ENCODE measurements at places on chromosomes 7 and 10.

DNA sequence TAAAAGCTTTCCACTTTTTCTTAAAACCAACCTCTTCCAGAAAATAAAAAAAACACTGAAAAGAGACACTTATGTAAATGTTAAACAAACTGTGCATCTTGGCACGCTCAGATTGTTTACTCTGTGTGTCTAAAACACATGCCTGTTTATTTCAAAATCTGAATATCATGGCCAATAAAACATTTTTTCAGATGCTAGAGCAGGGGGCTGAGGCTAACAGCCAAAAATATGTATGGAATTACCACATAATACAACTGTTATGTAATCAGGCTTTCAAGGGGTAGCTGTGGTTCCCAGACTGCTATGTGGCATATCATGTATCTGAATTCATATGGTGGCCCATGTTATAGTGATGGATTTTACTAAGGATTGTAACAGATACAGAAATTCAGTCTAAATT, 130.4 kb downstream of the HIBADH start:
- DNase-seq: no peak

GRCh38 chr10:50421026-50421719, 169.9 kb upstream of the ASAH2 start:
- DNase-seq: no peak

DNA sequence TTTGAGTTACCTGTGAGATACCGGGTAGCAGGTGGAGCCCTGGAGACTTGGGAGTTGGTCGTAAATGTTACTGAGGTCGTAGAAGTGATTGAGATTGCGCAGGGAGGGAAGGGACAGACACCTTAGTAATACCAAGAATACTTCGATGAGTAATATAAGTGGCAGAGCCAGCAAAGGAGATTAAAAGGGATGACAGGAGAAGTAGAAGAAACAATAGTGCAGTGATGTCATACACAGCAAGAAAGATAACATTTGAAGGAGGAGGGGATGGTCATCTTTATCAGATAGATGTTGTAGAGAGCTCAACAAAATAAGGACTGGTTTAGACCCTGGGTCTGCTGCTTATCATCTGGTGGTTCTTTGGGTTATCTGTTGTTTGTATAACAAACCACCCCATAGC, 5.0 kb downstream of the BCCIP start:
- DNase-seq: no peak

DNA sequence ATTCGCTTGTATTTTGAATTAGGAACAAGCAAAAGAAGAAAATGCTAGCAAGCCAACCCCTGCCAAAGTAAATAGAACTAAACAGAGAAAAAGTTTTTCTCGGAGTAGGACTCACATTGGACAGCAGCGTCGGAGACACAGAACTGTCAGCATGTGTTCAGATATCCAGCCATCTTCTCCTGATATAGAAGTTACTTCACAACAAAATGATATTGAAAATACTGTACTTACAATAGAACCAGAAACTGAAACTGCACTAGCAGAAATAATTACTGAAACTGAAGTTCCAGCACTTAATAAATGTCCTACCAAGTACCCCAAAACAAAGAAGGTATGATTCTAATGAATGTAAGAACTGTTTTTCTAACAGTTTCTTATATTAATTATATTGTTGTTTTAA, 87.9 kb downstream of the KMT2E start:
- no peak for DNase-seq

DNA sequence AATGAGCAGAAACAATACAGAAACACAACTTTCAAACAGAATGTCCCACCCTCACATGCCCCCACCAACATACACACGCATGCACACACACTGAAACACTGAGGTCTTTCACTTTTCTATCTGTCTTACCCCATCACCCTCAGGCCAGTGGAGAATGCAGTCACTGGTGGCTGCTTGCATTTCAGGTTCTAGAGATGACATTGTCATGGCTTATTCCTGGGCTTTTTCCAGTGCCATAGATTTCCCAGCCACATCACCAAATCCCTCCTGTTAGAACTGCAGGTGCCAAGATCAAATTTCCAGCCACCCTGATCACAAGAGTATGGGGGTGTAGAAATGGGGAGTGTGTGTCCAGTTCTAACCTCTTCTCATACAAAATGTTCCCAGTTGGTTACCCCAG, 68.4 kb downstream of the CACNA2D1 start:
- DNase-seq: no peak

GRCh38 chr10:97019213-97019844, 166.4 kb downstream of the SLIT1 start:
- DNase-seq: no peak

GRCh38 chr10:119668461-119668860, 17.3 kb downstream of the BAG3 start:
- DNase-seq: no peak

GRCh38 chr10:99827936-99828335, 45.5 kb downstream of the ABCC2 start:
- no peak for DNase-seq

GRCh38 chr7:103781409-103781808, 208.0 kb downstream of the RELN start:
- no peak for DNase-seq

GRCh38 chr7:90690159-90690858, 94.2 kb downstream of the CDK14 start:
- DNase-seq: no peak

- DNase-seq: no peak
Measured at GRCh38 chr10:75672111-75672671, 240.8 kb downstream of the LRMDA start.

DNA sequence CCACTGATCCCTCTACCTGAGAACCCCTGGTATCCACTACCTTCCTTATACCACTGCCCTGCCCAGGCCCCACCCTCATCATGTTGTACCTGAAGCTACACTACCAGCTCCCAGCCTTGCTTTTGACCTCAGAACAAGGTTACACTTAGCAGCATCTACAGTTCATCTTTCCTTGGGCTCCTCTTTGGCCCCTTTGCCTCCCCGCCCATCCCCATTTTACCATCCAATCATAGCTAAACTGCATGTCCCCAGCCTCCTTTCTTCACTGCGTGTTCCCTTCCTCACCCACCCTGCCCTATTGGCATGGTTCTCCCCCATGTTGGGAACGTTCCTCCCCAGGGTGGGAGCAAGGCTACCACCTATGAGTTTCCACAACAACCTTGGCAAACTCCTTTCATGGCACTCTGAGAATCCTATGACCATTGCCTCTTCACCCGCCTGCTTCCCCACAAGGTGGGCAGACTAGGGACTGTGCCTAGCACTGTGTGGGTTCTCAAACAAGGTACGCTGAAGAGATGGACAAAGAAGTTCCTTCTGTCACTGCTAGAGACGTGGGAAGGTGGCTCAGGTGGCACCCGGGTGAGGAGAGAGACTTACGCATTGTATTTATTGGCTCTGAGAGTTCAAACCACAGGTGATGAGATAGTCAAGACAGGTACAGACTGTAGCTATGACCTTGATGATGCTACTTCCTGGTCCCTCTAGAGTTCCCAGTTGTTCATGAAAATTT, 66.9 kb upstream of the ADAM12 start:
- DNase-seq: no peak

DNA sequence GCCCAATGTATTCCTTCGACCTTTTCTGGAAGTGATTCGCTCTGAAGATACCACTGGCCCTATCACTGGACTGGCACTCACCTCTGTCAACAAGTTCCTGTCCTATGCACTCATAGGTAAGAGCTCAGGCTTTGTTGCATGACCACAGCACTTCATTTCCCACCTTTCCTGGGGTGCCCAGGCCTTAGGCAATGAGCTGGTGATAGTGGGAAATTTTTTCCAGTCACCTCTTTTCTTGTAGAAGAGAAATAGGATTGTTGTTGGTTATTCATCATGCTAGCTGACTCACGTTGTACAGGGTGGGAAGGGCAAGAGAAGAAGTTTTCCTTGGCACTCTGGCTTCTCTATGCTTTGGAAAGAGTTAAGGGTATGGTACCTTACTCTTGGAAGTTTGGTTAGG, 51.4 kb upstream of the NFKB2 start:
- no peak for DNase-seq

- DNase-seq: no peak
Measured at GRCh38 chr10:24206334-24206733, 2.6 kb upstream of the KIAA1217 start.

DNA sequence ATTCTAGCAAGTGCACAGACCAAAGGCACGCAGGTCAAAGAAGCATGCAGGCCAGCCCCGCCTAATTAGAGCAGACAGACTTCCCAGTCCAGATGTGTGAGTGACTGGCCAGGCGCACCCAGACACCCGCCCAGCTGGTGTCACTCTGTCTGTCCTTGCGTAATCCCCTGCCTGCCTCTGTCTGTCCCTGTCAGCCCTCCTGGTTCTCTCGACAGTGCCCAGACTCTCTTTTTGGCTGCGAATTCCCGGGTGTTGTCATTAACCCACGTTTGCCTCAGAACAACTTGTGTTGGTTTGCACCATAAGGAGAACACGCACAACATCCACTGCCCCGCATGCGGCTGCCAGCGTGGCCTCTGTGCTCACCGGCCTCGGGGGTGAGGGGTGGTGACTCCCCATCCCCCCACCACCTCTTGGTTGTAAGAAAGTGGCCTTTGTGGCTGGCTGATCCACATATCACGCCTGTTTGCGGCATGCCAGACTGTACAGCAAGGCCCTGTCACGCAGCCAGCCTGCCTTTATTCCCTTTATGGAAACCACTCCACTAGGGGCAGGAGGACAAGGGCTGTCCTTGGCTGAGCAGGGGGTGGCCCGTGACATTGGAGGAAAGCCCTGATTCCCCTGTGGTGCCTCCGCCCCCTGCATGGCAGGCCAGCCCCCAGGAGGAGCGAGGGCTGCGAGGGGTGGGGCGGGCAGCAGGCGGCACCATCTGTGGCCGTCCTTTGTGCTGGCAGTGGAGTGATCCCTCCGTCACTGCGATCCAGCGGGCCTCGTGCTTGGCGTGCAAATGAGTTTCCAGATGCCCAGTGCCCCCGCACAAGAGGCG, 72.8 kb upstream of the PPIF start:
- DNase-seq: no peak

DNA sequence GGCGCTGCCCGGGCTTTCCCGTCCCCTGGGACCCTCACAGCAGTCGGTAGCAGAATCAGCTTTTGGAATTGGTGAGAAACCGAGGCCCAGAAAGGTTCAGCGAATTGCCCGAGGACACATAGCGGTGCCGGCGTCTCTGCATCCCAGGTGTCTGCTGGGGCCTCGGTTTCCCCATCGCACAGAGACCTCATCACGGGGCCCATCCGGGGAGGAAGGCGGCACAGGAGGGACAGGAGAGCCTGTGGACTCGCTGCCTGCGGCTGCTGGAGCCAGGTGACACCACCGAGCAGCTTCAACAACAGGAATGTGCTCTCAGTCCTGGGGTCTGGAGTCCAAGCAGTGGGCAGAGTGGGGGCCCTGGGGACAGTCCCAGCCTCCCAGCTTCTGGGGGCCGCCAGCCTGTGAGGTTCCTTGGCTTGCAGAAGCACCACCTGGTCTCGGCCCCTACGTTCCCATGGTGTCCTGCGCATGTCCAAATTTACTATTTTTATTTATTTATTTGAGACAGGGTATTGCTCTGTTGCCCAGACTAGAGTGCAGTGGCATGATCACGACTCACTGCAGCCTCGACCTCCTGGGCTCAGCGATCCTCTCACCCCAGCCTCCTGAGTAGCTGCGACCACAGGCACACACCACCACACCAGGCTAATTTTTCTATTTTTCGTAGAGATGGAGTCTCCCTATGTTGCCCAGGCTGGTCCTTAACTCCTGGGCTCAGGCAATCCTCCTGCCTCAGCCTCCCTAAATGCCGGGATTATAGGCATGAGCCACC, 539 bp upstream of the COX19 start:
- DNase-seq: no peak

- no peak for DNase-seq
Measured at GRCh38 chr10:58311026-58311425, 23.8 kb upstream of the UBE2D1 start.

- DNase-seq: no peak
Measured at GRCh38 chr10:44198780-44199097, 186.2 kb downstream of the CXCL12 start.

DNA sequence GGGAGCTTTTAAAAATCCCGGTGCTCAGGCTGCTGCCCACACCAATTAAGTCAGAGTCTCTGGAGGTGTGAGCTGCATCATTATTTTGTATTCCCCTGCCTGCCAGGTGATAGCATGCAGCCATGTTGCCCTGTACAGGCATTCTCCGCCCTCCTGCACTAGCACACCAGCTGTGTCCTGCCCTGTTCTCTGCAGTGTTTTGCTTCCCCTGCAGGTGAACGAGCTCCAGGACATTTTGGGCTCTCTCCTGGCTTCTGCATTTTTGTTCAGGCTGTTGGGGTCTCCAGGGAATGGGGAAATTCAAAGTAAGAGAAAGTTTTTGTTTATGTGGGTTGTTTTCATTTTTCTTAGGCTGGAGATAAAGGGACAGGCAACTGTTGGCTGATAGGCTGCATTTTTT, 271.0 kb upstream of the COBL start:
- DNase-seq: no peak

GRCh38 chr7:92837000-92837749, 802 bp upstream of the CDK6 start:
- DNase-seq: no peak

DNA sequence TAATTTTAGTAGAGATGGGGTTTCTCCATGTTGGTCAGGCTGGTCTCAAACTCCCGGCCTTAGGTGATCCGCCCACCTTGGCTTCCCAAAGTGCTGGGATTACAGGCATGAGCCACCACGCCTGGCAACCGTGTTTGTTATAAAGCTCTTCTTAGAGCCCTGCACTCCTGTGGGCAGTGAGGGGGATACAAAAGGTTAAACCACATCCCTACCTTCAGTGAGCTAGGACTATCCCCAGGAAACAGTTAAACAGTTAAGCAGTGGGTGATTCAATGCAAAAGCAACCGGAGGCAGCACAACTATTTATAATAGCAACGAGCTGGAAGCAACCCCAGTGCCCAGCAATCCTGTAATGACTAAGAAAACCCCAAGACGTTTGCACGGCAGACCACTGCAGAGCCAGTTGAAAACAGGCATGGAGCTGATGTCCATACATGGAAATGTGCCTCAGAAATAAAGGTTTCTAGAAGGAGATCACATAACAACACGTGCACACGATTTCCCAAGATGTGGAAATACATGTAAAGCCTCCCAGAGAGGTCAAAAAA, 107.2 kb upstream of the LYZL2 start:
- no peak for DNase-seq

DNA sequence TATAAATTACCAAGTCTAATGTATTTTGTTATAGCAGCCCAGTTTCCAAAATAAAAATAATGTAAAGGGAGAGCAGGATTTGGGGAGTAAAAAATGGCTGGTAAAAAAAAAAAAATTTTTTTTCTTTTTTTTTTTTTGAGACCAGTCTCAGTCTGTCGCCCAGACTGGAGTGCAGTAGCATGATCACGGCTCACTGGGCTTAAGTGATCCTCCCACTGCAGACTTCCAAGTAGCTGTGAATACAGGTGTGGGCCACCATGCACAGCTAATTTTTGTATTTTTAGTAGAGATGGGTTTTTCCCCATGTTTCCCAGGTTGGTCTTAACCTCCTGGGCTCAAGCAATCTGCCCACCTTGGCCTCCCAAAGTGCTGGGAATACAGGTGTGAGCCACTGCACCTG, 4.8 kb upstream of the LSM8 start:
- no peak for DNase-seq

GRCh38 chr10:97687785-97688781, 1.0 kb upstream of the AVPI1 start:
- DNase-seq: no peak
